ENCODE measurements at places on chromosomes 5 and 9. TPM values are rescaled to one million over a fixed set of nuclear protein-coding genes. Genes with fewer than 3 reads are reported as not detected.

GRCh38 chr5:168288349-168289245 lies 2.8 kb upstream of the WWC1 start:
- DNase-seq: peak; percentile 61
- peak overlapping the region; percentile 90 for H3K27ac ChIP-seq
- no peaks in the 10 kb centered on the region for H3K27me3 ChIP-seq
- no peaks in the 10 kb centered on the region for H3K4me1 ChIP-seq
- H3K4me3 ChIP-seq: peak overlapping the region; percentile 50

The ORM2 gene
- 2.9 TPM for total RNA-seq

DNA sequence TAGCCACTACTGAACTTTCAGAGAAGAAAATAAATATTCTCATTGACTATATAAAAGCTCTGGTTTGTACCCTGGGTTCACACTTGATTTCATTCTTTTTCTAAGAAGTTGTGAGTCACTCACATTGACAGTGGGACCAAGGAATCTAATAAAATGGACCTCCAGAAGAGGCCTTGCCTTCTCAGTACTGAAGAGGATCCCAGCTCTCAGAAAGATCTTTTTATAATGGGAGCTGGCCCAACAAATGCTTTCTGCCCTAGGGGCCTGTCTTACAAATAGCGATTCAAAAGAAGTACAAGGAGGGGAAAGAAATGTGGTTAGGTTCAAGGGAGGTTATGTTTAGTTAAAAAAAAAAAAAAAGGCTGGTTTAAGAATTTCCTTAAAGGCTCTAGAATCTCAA lies 237.9 kb downstream of the ISL1 start:
- H3K4me1 ChIP-seq: no peaks in the 10 kb centered on the region
- H3K27ac ChIP-seq: no peak overlapping the region
- H3K36me3 ChIP-seq: no peaks in the 10 kb centered on the region
- no peak for DNase-seq

- no peaks in the 10 kb centered on the region for H3K27me3 ChIP-seq
- no peaks in the 10 kb centered on the region for H3K4me1 ChIP-seq
- no peak overlapping the region for H3K4me3 ChIP-seq
- no peaks in the 10 kb centered on the region for H3K36me3 ChIP-seq
- H3K27ac ChIP-seq: no peak overlapping the region
- DNase-seq: no peak
Measured at GRCh38 chr5:160929360-160929759, 77.3 kb upstream of the ATP10B start.

DNA sequence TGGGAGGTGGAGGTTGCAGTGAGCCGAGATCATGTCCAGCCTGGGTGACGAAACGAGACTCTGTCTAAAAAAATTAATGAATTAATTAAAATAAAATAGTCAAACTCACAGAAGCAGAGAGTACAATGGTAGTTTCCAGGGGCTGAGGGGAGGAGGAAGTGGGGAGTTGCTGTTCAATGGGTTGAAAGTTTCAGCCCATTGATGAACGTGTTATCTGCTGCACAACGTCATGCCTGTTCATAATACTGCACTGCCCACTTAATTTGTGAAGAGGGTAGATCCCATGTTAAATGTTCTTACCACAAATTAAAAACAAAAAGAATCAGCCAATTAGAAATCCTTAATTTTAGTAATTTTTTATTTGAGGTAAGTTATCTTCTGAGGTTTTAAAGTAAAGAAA lies 16.4 kb upstream of the RUFY1 start:
- H3K4me3 ChIP-seq: no peak overlapping the region
- H3K4me1 ChIP-seq: no peaks in the 10 kb centered on the region
- H3K36me3 ChIP-seq: no peaks in the 10 kb centered on the region
- H3K27me3 ChIP-seq: no peaks in the 10 kb centered on the region
- no peak for DNase-seq

GRCh38 chr9:12884736-12885395 lies 110.0 kb downstream of the LURAP1L start:
- no peak overlapping the region for H3K27ac ChIP-seq
- H3K27me3 ChIP-seq: no peaks in the 10 kb centered on the region
- H3K4me3 ChIP-seq: no peak overlapping the region
- DNase-seq: no peak
